NCI-H460 (cell line): ENCODE measurements at places on chromosomes 11 and 22.
A peak's percentile ranks its signal among the peaks of the same experiment; 100 is the strongest.

GRCh38 chr11:1792461-1792860 is 28.7 kb upstream of the CTSD start:
- no peak for DNase-seq

GRCh38 chr11:15875393-15875792 is 481.0 kb downstream of the SOX6 start:
- no peak for DNase-seq

DNA sequence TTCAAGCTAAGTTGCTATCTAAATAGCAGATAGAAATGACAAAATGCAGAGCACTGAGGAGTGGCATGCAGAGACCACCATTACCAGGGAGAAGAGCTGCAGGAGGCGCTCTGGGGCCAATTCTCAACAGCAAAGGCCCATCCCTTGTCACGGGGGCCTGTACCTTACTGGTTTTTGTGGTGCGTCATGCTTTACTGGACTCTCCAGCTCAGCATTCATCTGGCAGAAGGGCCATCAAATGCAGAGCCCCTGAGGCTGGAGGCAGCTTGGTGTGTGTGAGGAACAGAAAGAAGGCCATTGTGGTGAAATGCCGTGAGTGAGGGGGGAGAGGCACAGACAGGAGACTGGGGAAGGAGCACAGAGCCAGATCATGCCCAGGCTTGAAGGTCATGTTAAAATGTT is 56.5 kb upstream of the NAV2 start:
- no peak for DNase-seq

- DNase-seq, result no peak
Measured at GRCh38 chr11:86440843-86441242, 66.2 kb downstream of the CCDC81 start.

- DNase-seq, result no peak
Measured at GRCh38 chr22:36191106-36191836, 10.3 kb downstream of the APOL4 start.

DNA sequence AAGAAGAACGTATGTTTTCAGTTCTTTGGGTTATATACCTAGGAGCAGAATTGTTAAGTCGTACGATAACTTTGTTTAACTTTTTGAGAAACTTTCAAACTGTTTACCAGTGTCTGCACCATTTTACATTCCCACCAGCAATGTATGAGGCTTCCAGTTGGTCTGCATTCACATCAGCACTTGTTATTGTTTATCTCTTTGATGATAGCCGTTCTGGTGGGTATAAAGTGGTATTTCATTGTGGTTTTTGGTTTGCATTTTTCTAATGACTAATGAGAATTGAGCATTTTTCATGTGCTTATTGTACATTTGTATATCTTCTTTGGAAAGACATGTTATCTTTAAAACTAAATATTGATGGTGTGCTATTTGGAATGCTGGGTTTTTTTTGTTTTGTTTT is 59.8 kb downstream of the KDM2A start:
- DNase-seq, result no peak

GRCh38 chr22:37460684-37461083 is 25.5 kb downstream of the MFNG start:
- DNase-seq, result no peak

DNA sequence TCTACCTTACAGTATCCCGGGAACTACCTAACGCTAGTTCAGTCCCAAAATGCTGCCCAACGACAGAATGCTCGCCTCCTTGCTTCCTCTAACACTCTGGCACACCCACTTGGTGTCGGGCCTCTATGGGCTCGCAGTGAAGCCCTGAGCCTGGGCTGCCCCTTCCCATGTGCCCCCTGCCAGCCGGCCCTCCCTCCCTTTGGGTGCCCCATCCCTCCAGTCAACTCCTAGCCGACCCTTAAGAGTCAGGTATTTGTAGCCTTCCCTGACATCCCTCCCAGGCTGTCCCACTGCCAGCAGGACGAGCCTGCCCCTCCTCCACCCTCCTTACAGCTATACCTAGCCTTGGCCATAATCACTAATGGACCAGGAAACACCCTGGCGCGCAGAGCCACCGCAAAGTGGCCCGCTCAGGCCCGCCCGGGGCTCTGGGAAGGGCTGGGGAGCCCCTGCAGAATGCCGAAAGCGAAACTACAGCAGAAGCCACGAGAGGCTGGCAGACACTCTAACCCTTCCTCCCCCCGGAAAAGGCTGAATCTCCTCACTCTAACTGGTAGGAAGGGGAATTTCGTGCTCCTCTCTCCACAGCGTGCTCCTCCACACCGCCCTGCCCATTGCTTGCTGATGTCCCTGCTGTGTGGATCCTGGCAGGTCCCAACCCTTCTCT is 8.2 kb downstream of the CBX7 start:
- DNase-seq, result no peak

DNA sequence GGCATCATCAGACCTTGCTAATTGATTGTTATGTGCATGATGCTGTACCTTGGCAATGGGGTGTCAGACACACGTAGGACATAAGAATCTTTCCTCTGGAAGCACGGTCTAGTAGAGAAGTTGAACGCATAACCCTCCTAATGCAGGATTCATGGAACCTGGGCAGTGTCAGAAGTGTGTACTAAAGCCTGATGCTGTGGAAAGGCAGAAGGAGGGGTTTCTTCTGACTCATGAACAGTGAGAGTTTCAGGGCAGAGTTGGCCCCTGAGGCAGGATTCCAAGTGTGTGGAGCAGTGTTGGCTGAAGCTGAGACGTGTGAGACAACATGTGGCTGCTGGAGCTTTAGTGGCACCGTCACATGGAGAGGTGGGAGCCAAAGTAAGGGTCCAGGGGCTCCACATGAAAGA is 3.5 kb downstream of the PANX1 start:
- DNase-seq, result no peak

GRCh38 chr11:6636480-6636879 is 17.3 kb upstream of the TPP1 start:
- no peak for DNase-seq

DNA sequence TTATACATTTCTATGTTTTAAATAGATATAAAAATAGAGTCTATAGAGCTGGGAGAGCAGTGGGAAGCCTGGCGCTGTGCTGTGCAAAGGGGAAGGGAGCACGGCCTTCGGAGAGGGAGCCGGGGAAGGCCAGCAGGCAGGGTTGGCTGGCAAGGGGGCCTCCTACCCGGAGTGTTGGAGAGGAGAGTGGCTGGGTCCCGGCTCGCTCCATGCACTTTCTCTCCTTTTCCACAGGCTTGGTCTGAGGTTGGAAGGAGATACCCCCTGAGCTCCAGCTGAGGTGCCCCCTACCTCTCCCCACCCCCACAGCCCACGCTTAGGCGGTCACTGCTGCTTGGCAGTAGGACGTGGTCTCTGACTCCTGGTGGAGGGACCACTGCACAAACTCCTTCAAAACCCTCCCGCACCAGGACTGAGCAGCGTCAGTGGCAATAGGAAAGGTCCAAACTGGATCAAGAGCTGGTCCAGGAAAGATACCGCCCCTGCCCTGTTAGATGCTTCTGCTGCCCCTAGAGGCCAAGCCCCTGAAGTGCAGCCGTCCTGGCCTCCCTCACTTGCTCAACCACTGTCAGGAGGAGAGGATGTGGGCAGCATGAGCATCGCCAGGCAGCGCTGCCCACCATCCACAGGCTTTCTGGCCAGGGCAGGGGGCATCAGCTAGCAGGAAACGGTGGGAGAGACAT is 52.9 kb downstream of the SYT13 start:
- peak; percentile 43 for DNase-seq

DNA sequence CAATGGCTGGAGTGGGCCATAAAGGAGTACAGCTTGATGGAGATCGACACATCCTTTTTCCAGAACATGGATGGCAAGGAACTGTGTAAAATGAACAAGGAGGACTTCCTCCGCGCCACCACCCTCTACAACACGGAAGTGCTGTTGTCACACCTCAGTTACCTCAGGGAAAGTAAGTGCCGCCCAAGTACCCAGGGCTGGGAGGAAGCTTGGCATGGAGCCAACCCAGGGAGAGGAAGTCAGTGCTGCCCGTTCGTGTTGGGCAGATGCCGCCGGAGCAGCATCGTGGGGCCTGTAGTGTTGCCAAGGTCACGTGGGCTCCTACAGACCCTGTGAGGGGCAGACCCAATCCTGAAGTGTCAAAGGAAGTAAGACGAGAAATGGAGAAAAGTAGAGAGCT is 78.9 kb downstream of the FLI1 start:
- DNase-seq, result no peak

DNA sequence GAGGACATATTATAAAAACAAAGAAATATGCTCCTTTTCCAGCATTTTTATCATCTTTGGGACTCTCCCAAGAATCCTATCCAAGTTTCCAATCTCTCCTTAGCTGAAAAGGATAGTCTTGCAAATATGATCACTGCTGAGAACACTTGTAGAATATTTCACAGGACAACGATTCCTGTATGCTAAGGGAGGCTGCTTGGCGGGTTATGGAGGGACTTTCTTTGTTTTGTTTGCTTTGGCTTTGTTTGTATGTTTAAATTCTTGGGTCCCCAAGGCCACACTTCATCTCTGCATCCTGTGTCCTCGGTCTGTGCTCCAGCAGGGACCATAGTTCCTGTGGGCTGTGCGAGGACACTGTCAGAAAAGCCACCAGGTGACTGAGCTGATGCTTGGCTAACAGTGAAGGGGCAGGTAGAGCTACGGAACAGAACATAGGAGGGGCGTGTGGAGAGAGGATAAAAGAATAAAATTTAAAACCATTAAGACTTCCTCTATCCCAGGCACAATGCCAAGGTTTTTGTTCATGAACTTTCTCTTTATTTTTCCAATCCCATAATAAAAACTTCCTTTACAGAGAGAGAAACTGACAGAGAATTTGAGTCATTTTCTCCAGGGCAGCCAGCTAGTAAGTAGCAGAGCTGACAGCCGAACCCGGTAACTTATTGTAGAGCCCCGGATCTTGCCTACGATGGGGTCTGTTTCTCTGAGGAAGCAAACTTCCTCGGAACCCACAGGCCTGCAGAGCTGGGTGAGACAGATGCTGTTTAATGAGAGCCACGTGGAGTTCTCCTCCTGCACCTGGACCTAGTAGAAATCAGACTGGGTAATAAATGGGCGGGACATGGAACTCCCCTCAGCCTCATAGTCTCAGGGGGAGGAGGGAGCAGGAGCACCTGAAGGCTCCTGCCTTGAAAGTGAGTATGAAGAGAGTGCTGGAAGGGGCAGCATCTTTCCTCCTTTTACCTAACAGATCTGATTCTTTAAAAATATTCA is at the start of gene IZUMO1R:
Gene IZUMO1R, plus strand, starts transcription at position 615 of the 993 bp plus-strand sequence. CDS start 1,057 bp downstream, outside the sequence.
- DNase-seq, result no peak

DNA sequence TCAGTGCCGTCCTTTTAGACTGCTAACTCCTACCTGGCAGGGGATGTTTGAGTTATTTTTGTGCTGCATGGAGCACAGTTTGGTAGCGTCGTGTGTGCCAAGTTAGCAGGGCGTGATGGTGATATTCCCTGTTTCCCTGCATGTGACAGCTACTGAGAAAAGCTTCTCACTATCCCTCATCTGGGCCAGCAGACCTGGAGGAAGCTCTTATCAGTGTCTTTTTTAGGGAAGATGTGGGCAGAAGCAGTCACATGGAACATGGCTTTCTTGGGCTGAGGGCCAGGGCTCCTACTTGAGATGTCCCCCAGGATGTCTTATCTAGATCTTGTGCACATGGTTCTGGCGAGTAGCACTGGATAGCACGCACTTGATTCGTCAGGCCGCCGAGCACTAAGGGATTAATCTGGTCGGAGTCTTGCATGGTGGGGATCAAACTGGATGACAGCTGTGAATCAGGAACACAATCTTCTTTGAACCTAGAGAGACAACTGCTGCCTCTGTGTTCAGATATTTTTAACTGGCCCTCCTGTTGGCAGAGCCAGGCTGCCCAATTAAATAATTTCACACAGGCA is 33.8 kb downstream of the TECTA start:
- no peak for DNase-seq

- DNase-seq, result no peak
Measured at GRCh38 chr11:4184163-4184916, 89.7 kb downstream of the RRM1 start.

- no peak for DNase-seq
Measured at GRCh38 chr11:117314840-117315239, 1.2 kb downstream of the BACE1 start.

DNA sequence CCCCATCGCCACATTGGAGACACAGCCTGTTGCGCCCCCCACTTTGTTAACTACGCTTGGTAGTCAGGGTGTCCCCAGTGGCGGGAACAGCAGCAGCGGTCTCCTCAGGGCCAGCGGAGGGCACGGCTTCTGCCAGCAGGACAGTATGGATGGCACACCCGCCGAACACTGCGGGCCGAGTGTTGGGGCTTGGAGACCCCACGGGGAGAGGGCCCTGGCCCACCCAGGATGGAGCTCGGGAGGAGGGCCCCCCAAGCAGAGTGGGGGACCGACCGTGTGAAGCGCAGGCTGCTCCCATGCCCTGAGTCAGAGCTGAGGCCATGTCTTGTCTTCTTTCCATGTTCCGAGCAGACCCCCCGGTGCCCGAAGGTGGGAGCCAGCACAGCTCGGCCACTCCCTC is 17.8 kb downstream of the MRPL23 start:
- DNase-seq, result no peak

DNA sequence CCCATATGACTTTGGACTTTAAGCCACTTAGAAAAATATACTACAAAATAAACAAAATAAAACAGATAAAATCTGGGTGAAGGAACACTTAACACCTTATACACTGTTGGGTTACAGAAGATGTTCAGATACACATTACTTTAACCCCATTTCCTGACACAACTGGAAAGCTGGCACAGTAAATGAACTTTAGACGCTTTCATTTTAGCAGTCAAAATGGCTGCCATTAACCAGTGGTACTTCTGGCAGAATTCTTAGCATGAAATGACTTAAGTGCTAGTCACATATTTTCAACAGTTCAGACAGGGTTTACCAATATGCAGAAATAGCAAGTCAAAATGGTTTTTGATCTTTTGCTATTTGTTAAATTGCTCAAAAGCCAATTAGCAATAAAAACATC is 37.9 kb downstream of the PIK3C2A start:
- no peak for DNase-seq

GRCh38 chr22:39379756-39380730 is 19.5 kb upstream of the TAB1 start:
- no peak for DNase-seq

GRCh38 chr11:62613291-62613778 is 278 bp downstream of the ROM1 start:
- DNase-seq, result no peak

GRCh38 chr11:69014084-69014851 is 1.2 kb upstream of the MRGPRF start:
- no peak for DNase-seq

- no peak for DNase-seq
Measured at GRCh38 chr22:41561335-41561734, 525 bp downstream of the CSDC2 start.

GRCh38 chr11:97019754-97020153 is 629.9 kb downstream of the JRKL start:
- no peak for DNase-seq

GRCh38 chr11:27200779-27201453 is 160.3 kb downstream of the BBOX1 start:
- DNase-seq, result no peak
